ENCODE measurements at places on chromosomes 1 and 21. TPM values are rescaled to one million over a fixed set of nuclear protein-coding genes. Genes with fewer than 3 reads are reported as not detected.

The L1TD1 gene
- total RNA-seq, result not detected

The PROK1 gene
- total RNA-seq, result not detected

The IL20 gene
- total RNA-seq, result not detected

DNA sequence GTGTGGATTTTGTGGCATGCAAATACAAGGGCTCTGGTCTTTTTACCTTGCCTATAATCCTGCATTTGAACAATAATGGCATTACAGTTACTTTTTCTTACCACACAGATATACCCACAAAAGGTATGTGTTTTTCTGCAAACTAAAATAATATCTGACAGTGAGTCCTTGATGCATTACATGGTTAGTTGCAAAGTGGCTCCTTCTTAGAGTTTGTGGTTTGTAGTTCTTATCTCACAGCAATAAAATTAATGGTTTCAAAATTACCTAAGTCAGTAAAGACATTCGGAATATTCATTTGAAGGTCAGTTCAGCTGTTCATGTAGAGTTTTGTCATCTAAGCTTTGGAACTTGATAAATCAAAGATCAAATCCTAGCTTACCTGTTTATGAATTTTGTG is 43.5 kb downstream of the SNX7 start:
- DNase-seq, result no peak

DNA sequence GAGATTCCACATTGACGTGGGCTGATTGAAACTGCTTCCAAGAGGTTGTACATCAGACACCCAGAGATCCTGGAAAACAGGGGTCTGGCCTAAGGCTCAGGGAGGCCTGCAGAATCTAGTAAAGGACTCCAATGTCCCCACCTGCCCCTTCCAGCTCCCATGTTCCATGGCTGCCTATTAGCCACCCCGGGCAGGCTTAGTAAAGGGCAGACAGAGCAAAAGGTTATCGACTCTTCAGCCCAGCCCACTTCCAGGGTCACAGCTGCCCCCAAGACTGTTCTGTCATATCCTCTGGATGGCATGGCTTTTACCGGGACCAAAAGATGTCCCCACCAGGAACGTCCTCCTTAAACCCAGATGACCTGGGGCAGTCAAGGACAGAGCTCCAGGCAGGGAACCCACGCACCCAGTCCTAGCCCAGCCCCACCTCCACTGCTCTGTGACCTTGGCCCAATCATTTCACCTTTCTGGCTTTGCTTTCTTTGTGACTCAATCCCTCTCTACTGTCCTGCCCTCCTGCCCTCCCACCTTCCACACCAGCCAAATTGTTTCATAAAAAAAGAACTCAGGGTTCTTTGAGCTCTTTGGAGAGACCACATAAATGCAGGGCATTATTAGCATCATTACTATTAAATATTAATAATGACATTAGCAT is 4.8 kb upstream of the CNTN2 start:
- DNase-seq, result no peak

DNA sequence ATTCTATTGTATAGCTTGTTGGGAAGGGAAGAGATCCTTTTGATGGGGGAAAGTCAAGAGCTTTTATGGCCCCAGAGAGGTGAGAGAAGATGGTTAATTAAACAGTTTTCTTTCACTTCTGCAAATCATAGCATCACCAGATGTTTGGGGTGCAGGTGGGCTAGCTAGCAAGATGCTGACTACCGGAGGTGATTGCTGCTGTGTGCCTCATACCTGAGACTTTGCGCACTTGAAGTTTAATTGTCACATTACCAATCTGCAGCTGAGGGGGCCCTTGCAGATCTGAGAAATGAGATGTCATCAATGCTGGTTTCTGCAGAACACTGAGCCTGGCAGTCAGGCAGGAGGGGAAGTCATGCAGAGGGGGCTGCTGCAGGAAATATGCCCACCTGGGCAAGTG is 73.9 kb downstream of the SNRPE start:
- DNase-seq, result no peak

DNA sequence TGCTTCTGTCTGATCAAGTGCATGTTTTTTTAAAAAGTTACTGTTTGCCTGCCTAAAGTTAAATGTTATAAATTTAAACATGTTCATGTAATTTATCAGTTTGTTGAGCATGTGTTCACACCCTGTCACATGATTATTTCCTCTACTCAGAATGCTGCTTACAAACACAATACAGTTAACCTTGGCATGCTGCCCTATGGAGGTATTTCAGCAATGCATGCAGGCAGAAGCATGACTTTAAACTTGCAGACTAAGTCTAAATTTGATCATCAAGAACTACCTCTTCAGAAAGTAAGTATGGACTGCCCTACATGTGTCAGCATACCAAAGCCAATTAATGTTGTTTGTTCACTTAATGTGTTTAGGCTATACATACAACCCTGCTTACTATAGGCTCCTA is 161.6 kb downstream of the LRRC40 start:
- peak; percentile 45 for DNase-seq
